Ureter (tissue), 1 donor: ENCODE measurements at places on chromosomes 5 and 9.

GRCh38 chr5:84779186-84779585, 394.5 kb upstream of the EDIL3 start:
- DNase-seq: no peak

DNA sequence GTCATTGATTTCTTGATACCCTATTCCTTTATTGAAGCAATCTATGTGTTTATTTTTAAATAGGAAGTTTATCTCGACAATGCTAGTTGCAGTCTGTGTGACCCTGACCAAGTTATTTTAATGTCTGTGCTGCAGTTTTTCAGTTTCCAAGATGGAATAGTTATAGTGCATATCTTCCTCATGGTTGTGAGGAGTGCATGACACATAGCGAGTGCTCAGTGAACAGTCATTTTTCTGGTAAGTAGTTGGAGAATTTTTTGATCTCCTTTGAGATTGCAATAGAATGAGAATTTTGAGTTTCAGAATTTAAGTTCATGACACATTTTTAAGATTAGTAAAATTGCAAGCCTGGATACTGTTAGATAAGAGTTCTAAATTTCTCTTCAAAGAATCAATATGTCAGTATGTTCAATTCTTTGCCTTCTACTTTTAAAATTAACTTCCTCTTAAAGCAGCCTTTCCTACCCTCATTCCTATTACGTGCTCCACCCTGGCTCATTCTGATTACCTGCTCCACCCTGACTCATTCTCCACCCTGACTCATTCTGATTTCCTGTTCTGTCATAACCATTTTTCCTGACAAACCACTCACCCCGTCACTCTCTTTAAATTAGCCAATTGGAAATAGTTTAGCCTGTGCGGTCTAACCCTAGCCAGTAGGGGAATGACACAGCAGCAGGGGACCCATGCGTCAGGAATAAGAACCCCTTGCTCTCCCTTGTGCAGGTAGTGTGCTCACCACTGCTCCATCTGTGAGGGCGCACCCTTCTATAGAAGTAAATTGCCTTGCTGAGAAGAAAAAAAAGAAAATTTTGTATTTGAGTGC, 30.7 kb downstream of the SPIN1 start:
- DNase-seq: no peak

DNA sequence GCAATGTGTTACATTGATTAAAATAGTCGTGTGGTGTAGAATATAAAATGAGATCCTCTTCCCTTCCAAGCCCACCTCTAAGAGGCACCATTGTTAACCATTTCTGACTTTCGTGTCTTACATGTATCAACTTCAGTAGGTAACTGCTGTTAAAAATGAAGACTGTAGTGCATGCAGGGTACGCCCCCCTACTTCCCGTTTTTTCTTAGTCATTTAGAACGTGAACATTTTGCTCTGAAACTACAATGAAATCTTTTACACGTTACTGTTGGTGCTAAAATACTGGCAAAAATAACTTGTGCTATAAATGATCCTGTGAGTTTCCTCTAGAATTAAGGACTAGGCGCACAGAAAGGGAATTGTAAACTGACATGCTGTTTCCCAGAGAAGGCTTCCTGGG, 41.5 kb downstream of the WNK2 start:
- DNase-seq: no peak

DNA sequence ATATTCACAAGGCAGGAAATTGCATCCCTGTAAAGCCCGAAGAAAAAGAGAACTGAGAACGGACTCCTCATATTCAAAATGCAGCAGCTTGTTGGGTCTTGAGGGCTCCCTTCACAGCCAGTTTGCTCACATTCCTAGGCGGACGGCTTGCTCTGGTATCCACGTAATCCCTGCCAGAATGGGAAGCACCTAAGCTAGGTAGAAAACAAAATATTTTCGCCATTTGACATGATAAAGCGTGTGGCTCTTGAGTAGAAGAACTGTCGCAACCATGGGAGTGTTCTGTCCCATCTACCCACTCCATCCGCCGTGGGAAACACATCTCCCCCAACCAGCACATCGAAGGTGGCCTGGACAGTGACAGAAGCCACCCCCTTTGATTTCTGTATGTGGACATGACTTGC, 183.1 kb downstream of the GAS1 start:
- no peak for DNase-seq

DNA sequence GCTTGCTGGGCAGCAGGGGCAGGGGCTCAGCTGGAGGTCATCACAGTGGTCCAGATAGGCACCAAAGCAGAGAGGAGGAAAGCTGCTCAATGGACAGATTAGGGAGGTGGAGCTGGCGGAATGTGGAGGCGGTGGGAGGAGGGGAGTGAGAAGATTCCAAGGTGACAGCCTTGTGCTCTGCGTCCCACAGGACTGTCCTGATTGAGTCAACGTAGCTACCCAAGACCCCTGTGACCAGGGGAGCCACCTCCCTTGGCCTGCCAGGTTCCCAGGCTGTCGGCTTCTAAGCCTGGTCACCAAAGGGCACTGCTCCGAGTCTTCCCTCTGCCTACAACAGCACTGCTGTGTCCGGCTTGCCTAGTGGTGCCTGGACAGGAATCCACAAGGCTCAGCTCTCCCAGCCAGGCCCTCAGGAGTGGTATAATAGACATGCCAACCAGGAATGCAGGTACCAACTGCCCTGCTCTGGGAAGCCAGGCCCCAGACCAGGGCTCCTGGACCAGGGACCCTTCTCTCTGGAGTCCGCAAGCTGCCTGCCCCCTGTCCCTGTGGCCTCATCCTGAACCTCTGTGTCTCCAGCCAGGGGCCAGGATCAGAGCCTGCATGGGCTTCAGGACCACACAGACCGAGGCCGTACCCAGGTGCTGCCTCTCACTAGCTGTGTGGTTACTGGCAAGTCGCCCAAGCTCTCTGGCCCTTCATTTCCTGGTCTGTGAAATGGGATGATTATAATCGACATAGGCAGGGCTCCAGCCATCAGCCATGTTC, 67.9 kb downstream of the STK10 start:
- DNase-seq: no peak

- DNase-seq: no peak
Measured at GRCh38 chr5:85428426-85428934, 1043.8 kb upstream of the EDIL3 start.

- no peak for DNase-seq
Measured at GRCh38 chr5:73596705-73597328, 29.2 kb upstream of the ARHGEF28 start.

- peak; percentile 64 for DNase-seq
Measured at GRCh38 chr5:110880413-110880812, 141.6 kb downstream of the SLC25A46 start.

DNA sequence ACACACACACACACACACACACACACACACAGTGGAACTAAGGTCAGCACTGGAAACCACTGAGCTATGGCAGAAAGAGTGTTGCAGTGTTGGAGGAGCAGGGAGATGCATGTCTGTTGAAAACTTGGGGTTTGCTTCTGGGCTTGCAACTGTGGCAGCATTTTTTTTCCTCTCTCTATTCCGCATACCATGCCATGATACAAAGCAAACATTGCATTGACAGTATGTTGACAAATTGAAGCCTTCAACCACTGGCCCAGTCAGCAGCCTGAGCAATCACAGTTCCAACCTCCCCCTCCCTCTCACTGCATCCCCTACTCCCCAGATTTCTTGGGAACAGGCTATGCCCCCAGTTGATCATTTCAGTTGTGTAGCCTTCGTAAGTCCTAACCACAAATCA, 478.1 kb upstream of the WWC1 start:
- DNase-seq: no peak

DNA sequence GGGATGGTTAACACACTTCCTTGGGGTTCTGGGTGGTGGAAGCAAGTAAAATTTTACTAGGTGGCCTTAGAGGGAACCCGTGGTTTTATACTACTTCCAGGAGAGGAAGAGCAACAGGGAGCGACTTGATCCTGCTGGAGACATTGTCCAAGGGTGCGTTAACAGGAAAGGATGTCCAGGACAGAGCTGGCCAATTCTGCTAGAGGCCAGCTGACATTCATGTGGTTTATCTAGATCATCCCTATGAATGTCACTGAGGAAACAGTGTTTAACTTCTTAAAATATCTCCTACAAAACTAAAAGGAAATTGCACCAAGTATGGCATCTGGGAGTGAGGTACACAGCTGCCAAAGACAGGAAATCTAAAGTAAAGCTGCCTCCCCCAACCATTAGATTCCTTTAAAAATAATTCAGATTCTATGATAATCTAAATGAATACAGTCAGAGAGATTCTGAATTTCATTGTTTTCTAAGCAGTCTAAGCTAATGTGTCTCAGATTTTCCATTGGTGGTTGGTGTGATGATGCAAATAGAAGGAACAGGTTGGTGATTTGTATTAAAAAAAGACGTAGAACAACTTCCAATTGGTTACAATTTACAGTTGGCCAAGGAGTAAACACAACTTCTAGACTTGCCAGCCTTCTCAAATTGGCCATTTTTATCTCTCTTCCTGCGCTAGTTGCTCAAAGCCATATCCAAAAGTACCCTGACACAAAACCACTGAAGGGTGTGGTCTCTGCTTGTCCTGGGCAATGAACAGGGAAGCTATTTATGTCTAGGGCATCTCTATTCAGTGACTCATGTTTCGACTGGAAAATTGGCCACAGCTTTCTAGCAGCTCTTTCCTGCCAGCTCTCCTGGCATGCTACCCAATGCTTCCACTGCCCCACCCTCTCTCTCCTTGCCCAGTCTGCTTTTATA, 574.7 kb upstream of the MEF2C start:
- peak; percentile 50 for DNase-seq

- peak; percentile 54 for DNase-seq
Measured at GRCh38 chr9:19231126-19231903, 822 bp downstream of the DENND4C start.

DNA sequence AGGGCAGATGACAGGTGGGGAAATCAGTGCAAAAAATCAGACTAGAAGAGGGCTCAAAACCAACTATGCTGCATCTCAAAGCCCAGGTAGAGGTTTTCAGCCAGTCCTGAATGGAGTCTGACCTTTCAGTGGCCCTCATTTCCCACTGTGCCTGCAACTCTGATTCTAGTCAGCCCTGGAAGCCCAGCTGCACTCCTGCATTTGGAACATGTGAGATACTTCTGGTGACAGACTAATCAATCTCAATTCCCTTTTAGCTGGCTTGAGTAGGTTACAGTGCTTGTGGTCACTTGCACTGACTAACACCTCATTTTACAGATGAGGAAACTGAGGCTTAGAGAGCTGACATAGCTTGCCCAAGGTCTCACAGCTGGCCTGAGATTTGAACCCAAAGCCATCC, 7.9 kb upstream of the ACSL6 start:
- DNase-seq: peak; percentile 26

- DNase-seq: no peak
Measured at GRCh38 chr5:133926489-133927299, 41.7 kb downstream of the C5orf15 start.

GRCh38 chr9:72509053-72509452, 12.4 kb upstream of the TMC1 start:
- DNase-seq: no peak

DNA sequence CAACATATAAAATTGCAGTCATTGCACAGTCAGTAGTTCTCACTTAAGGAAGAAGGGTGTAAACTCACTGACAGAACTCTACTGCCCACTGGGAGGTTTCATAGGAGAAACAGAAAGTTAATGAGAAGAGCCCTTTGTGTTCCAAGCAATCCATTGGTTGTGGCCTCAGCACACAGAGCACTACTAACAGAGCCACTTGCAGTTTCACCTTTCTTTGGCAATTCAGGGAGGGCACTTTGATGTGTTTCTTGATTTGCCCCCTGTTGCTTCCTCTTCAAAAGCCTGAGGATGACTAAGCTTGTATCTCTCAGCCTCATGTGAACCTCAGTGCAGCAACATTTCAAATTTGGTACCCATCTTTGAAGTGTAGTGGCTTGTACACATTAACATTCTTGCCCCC, 409.4 kb downstream of the DMRTA1 start:
- no peak for DNase-seq

DNA sequence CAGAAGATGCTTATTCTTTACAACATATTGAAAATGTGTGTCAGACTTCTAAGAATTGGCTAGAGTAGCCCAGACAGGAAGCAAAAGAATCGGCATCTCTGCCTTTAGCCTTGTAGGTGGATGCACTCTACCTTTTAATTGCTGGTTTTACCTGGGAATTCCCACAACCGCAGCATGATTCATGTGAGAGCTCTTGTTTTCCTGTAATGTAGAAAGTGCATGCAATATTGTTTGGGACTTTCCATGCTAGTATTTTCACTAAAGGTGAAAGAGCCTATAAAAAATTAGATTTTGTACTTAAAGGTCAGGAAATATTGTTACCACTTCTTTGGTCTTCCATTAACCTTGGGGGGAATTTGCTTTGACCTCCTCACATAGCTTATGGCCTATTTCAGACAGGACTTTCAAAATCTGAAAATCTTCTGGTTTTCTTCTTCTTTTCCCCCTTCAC, 89.8 kb downstream of the NTRK2 start:
- DNase-seq: no peak

DNA sequence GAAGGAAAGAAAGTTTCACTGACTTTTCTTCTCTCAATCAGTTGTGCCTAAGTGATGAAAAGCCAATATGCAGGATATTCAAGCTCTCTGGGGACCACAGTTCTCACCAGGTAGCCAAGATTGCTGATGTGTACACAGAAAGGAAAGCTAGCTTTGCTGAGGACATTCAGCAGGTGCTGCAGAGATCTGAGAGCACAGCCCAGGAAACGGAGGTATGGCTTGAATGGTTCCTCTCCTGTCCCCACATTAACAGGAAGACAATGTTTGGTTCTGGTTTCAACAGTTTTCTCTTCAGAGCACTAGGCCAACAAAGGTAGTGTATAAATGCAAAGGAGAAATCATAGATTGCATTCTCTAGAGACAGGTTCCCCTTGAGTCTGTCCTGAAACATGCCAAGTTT, 69.6 kb downstream of the PTPDC1 start:
- DNase-seq: no peak

GRCh38 chr9:112174222-112174964, 704 bp downstream of the SUSD1 start:
- DNase-seq: peak; percentile 77

DNA sequence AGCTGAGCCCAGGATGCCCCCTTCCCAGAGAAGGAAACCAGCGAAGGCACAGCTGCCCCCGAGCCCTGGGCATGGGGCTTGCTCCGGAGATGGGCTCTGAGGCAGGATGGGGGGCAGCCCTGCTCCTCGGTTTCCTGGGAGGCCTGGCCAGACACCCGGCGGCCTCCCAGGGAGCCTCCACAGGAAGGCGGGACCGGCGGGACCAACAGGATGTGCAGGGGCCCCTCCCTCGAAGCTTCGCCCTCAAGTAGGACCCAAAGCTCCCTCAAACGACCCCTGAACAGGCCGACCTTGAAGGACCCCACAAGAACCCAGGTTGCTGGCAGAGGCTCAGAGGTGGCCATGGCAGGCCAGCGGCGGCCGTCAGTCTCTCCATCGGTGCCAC, 11.7 kb downstream of the EXD3 start:
- DNase-seq: no peak

GRCh38 chr5:139762615-139763170, 32.9 kb upstream of the PSD2 start:
- no peak for DNase-seq

- no peak for DNase-seq
Measured at GRCh38 chr5:36147681-36148080, 4.0 kb downstream of the LMBRD2 start.

GRCh38 chr9:106616026-106616425, 246.9 kb upstream of the ZNF462 start:
- no peak for DNase-seq
